ENCODE measurements at places on chromosomes 11 and 22. TPM values are rescaled to one million over a fixed set of nuclear protein-coding genes. Genes with fewer than 3 reads are reported as not detected.

DNA sequence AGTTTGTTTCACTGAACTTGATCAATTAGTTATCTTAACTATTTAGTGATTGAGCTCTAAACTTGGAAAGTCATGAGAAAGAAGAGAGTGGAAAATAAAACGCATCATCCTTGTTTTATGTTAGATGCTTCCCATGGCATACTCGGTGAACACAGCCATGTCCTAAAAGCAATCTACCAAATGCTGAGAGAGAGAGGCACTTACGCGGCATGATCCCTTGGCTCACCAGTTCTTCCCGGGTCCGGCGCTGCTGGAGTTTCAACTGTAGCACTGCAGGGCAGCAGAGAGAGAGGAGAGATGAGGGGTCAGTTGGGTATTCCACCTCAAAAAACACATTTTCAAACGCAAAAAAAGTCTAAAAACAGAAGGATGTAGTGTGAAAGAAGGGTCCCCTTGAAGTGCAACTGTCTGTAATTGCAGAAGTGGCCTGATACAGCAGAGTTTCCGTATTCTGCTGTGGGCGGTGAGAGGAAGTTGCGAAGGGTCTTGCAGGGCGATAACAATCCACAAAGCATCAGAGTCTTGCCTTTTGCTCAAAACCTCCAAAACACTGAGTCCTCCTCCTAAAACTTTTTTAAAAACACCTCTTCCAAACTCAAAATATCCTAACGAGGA is 92.7 kb downstream of the SGSM3 start:
- no peaks in the 10 kb centered on the region for H3K27me3 ChIP-seq
- no peak overlapping the region for H3K4me3 ChIP-seq
- no peak for DNase-seq
- H3K27ac ChIP-seq, result no peak overlapping the region
- no peaks in the 10 kb centered on the region for H3K4me1 ChIP-seq

- peak overlapping the region; percentile 86 for H3K4me3 ChIP-seq
- no peak overlapping the region for H3K27ac ChIP-seq
- no peak for DNase-seq
- peaks cover 17% of the 10 kb centered on the region for H3K4me1 ChIP-seq
These were observed 1.5 kb downstream of the DGKZ start for GRCh38 chr11:46348566-46349401.

GRCh38 chr22:38153821-38154562 is 27.6 kb downstream of the PLA2G6 start:
- no peaks in the 10 kb centered on the region for H3K36me3 ChIP-seq
- no peak overlapping the region for H3K27ac ChIP-seq
- H3K27me3 ChIP-seq, result no peaks in the 10 kb centered on the region
- H3K4me3 ChIP-seq, result no peak overlapping the region

DNA sequence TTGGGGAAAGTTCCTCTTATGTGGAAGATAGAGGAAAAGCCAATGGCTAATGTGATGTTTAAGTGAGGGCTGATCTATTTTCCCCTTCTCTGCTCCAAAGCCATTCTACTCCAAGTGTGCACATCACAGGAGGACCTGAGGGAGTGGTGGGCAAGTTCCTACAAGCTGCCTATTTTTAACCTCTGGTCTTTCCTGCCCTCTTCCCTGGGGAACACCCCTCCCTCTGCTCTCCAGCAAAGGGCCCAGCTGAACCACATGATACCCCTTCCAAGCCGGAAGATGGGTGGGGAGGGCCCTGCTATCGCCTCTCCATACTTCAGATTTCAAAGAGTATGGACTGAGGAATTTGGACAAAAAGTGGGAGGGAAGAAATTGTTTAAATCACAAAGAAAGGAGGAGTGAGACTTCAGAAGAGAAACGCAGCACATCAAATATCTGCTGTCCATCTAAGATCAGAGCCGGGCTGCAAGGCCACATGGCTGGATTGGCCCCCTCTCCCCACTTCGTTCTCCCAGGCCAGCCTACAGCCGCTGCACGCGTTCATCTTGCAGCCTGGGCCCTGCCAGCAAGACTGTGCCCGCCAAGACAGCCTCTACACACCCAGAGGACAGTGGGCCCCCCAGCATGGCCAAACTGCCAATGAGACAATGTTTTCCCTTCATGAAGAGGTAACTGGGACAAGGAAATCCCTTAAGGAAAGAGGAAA is 77.5 kb downstream of the MICAL3 start:
- peak; percentile 47 for DNase-seq
- H3K4me3 ChIP-seq, result no peak overlapping the region
- H3K36me3 ChIP-seq, result no peaks in the 10 kb centered on the region
- H3K4me1 ChIP-seq, result peaks cover 9% of the 10 kb centered on the region

DNA sequence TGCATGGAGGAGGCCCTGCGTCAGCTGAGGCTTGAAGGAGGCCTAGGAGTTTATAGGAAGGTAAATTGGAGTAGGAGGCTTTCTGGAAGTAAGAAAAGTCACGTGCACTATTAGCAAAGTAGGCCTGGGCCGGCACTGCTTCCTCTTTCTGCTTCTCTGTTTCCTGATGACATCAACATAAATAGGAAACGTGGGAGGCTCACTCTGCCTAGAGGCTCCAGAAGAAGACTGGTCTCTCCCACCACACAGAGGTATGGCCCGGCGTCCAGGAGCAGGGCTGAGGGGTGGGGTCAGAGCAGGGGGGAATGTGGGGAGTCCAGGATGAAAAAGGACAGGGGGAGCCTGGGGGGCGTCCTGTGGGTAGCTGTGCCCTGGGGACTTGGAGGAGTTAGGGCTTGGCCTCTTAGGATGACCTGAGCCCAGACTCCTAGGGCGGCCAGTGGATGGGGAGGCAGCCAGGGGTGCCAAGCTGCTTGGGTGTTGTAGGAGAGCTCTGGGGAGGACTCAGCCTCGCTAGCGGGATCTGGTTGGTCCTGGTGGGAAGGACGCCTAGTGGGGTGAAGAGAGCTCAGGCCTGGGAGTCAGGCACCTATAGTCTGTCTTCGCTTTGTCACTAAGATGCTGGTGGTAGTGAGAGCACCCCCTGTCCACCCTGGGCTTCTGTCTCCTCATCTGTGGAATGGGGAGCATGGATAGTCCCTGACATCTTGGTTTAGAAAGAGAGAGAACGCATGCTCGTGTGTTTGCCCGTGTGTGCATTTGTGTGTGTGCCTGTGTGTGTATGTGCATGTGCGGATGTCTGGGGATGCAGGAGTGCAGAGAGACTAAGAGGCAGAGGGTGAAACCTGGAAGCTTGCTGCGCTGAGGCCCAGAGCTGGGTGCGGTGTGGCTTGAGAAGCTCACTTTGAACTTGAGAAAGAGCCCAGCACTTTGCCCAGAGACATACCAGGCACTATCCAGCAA is at the start of gene CSF2RB:
TSS of gene CSF2RB (plus strand) at position 202 of the 963 bp plus-strand sequence. CDS start 8,580 bp downstream, outside the sequence.
- no peak within 1 kb of the TSS for H3K4me3 ChIP-seq
- H3K4me1 ChIP-seq, result no peaks in the 10 kb centered on the region
- peaks cover 10% of the 10 kb centered on the region for H3K27me3 ChIP-seq
- no peak for DNase-seq
- no peaks in the 10 kb centered on the region for H3K36me3 ChIP-seq
- no peak within 1 kb of the TSS for H3K27ac ChIP-seq

GRCh38 chr11:35038211-35038928 is 100.6 kb upstream of the CD44 start:
- peaks cover 17% of the 10 kb centered on the region for H3K4me1 ChIP-seq
- no peaks in the 10 kb centered on the region for H3K36me3 ChIP-seq
- no peaks in the 10 kb centered on the region for H3K27me3 ChIP-seq
- peak; percentile 5 for DNase-seq
- peak overlapping the region; percentile 43 for H3K27ac ChIP-seq
- no peak overlapping the region for H3K4me3 ChIP-seq

- H3K4me3 ChIP-seq, result no peak overlapping the region
- no peaks in the 10 kb centered on the region for H3K27me3 ChIP-seq
- no peaks in the 10 kb centered on the region for H3K36me3 ChIP-seq
- no peaks in the 10 kb centered on the region for H3K4me1 ChIP-seq
These were observed 21.1 kb upstream of the SLC5A12 start for GRCh38 chr11:26742966-26743365.

DNA sequence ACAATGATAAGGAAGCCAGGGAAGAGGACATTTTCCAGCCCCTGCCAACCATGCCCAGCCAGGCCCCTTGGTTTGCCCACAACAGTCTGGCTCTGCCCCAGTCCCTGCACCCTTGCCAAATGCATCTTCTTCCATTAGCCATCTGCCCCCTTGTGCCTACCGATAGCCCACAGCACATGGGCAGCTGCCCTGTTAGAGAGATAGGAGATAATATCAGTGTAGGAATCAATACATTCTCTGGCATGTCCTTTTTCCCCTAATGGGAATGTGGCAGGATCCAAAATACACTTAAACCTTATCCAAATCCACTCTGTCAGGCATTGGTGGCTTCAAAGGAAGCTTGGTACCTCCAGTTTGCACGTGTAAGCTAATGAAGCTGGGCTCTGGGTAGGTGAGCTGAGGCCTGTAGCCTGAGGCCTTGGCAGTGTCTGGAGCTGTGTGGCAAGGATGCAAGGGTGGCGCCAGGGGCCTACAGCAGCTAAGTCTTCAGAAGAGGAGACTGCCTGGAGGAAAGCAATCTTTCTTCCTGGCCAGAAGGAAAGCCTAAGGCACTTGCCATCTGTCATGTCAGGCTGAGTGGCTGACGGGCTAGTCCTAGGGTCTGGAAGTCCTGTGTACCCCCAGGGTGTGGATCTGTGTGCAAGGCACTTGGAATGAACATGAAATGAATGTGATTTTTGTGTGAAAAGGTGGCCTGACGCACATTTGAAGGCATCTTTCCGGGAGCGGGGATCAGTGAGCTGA is 164.2 kb upstream of the TBCEL start:
- no peaks in the 10 kb centered on the region for H3K36me3 ChIP-seq
- H3K4me1 ChIP-seq, result peaks cover 13% of the 10 kb centered on the region
- H3K4me3 ChIP-seq, result no peak overlapping the region
- no peaks in the 10 kb centered on the region for H3K27me3 ChIP-seq

DNA sequence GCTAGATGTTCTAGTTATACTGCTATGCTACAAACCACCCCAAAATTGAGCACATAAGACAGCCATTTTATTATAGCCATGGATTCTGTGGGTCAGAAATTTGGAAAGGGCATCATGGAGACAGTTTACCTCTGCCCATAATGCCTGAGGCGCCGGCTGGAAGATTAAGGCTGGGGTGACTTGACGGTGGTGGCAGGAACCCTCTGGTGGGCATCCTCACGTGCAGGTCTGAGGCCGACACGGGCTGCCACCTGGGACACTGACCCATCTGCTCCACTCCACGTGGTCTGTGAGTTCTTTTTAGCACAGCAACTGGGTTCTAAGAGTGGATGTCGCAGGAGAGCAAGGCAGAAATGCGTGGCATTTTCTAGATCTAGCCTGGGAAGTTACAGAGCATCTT is 40.0 kb upstream of the PRDM11 start:
- no peak overlapping the region for H3K27ac ChIP-seq
- H3K4me1 ChIP-seq, result no peaks in the 10 kb centered on the region
- DNase-seq, result no peak
- peaks cover 18% of the 10 kb centered on the region for H3K27me3 ChIP-seq
- H3K36me3 ChIP-seq, result no peaks in the 10 kb centered on the region

DNA sequence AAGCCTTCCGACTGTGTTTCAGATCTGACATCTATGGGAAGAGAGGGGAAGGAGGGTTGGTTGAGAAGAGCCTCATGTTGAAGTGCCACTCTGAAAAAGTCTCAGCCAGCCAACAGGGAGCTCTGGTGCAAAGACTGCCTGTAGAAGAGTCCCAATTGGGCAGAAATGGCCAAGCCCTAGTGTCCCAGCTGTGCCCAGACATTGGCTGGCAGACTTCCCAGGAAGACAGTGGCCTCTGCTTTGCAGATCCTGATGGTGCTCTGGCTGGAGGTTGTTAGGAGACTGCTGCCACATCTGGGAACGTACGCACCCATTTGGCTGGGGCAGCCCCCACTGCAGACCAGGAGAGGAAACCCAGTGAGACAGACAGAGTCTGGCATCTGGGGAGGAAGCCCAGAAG is 3.2 kb upstream of the PLA2G3 start:
- no peak overlapping the region for H3K27ac ChIP-seq
- peaks cover 4% of the 10 kb centered on the region for H3K27me3 ChIP-seq

- H3K4me3 ChIP-seq, result no peak overlapping the region
- H3K27me3 ChIP-seq, result no peaks in the 10 kb centered on the region
- H3K4me1 ChIP-seq, result no peaks in the 10 kb centered on the region
- DNase-seq, result no peak
These were observed 21.4 kb downstream of the GTPBP1 start for GRCh38 chr22:38727123-38727522.

DNA sequence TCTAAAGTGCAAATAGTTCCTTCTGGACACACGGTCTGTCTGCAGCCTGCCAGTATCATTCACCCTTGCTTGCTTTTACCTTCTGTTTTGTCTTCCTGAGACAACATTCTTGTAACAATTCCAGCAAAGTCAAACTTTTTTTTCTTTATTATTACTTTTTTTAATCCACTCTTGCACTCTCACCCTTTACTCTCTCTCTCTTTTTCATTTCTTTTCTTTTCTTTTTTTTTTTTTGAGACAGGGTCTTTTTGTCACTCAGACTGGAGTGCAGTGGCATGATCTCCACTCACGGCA is 53.7 kb downstream of the MCHR1 start:
- no peaks in the 10 kb centered on the region for H3K27me3 ChIP-seq
- no peak for DNase-seq
- H3K4me3 ChIP-seq, result no peak overlapping the region
- H3K4me1 ChIP-seq, result peaks cover 2% of the 10 kb centered on the region

DNA sequence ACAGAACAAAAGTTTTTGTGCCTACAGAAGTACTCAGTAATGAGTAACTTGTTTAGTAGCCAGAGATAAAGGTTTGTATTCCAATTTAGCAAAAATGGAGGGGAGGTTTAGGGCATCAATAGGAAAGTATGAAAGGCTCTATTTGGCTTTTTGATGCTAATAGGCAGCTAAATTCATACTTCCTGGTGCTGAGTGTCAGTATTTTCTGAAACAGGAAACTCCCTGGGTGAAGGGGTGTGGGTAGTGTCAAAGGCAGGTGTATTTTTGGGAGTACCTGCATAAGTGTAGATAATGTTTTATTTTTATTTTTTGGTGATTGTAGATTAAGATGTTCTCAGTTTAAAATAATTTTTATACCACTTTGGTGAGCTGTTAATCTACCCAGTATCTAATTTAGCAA is 29.3 kb upstream of the MMP7 start:
- DNase-seq, result no peak
- no peaks in the 10 kb centered on the region for H3K36me3 ChIP-seq
- no peaks in the 10 kb centered on the region for H3K4me1 ChIP-seq
- no peaks in the 10 kb centered on the region for H3K27me3 ChIP-seq

DNA sequence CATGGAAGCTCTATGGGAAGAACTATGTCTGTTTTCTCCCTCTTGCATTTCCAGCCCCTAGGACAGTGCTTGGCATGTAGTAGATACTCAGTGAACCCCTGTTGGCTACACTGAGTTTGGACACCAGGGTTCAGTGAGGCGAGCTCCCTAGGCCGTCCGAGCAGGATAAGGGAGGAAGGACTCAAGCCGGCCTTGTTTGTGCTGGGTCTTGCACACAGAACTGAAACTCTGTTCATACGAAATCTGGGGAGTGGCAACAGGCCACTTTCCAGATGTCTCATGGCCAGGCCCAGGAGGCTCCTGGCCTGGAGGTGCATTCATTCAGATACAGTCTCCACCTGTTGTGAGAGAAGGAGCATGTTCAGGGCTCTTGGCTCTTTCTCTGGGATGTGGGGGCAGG is 23.6 kb upstream of the LMO1 start:
- H3K27me3 ChIP-seq, result no peaks in the 10 kb centered on the region
- no peaks in the 10 kb centered on the region for H3K36me3 ChIP-seq
- H3K27ac ChIP-seq, result no peak overlapping the region
- DNase-seq, result no peak
- no peak overlapping the region for H3K4me3 ChIP-seq

TRIM48 gene
- polyA plus RNA-seq, result not detected

RCOR2 gene
- polyA plus RNA-seq, result 1.4 TPM

MACROD1 gene
- polyA plus RNA-seq, result 48.3 TPM

PATE2 gene
- polyA plus RNA-seq, result 0.07 TPM

GAB4 gene
- not detected for polyA plus RNA-seq

ADORA2A gene
- polyA plus RNA-seq, result 9.3 TPM

Measured in SK-N-SH (cell line).